Substantia nigra (tissue), 51 donors: ENCODE measurements at places on chromosomes 7 and 10.
A peak's percentile ranks its signal among the peaks of the same experiment; 100 is the strongest.

- no peak for DNase-seq
Measured at GRCh38 chr7:148944935-148945934, 61.1 kb upstream of the EZH2 start.

DNA sequence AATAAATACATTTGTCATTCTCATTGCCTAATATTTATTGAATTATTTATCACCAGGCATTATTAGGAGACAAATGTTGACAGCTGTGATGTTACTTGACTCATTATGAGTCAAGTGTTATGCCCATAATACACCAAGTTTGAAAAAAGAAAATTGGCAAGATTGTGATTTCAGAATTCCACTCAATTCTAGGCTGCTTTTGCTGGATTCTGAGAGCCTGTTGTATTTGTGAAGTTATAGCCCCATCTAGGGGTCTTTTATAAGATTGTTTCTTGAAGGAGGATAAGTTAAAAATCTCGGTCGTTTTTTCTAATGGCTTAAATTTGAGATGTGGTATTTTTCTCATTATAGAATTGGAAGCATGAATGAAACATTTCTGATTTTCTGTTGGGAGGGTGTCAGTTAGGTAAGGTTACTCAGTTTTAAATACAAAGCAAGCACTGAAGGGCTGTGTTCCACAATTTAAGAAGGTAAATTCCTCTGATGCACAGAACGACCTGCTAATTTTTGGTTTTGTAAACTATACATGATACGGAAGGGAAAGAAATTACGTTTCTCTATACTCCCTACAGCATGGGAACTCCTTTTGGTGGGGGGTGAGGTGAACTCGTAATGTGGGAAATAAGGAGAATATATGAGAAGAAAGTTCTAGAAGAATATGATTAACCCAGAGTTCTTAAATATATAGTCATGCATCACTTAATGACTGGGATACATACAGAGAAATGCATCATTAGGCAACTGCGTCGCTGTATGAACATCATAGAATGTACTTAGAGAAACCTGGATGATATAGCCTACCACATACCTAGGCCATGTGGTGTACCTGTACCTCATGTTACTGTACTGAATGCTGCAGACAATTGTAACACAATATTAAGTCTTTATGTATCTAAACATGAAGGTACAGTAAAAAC, 2.6 kb downstream of the STK31 start:
- DNase-seq, result no peak

DNA sequence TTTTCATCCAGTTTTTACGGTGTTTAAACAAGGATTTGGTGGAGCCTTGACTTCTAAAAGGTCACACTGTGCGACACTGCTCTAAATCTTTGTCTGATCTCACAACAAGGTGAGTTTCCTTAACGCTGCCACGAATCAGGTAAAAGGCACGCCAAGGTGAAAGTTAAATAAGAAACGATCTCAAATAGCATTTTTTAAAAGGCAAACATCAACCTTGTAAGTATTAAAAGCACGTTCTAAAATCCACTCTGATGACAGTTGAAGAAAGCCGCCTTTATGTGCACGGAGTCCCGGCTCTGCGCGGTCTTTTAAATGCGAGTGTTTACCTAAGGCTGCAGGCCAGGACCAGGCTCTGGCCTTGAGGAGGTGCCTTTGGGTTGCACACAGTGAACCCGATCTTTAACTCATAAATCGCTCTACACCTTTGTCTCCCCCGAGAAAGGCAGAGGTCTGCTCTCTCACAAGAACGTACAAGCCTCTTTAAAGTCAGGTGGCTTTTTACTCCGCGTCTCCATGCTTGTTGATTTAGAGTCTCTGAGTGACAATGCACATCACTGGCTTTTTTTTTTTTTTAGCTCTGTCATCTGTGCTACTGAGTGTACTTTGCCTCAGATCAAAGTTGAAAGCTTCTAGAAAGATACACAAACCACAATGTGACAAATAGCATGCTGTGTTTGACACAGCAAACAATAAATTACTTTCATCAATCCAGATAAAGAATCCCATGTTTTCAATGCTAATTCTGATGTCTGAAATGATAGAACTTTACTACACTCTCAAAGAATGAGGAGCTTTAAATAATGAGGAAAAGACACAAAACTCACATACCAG, 25.9 kb upstream of the RNF32 start:
- DNase-seq, result no peak

DNA sequence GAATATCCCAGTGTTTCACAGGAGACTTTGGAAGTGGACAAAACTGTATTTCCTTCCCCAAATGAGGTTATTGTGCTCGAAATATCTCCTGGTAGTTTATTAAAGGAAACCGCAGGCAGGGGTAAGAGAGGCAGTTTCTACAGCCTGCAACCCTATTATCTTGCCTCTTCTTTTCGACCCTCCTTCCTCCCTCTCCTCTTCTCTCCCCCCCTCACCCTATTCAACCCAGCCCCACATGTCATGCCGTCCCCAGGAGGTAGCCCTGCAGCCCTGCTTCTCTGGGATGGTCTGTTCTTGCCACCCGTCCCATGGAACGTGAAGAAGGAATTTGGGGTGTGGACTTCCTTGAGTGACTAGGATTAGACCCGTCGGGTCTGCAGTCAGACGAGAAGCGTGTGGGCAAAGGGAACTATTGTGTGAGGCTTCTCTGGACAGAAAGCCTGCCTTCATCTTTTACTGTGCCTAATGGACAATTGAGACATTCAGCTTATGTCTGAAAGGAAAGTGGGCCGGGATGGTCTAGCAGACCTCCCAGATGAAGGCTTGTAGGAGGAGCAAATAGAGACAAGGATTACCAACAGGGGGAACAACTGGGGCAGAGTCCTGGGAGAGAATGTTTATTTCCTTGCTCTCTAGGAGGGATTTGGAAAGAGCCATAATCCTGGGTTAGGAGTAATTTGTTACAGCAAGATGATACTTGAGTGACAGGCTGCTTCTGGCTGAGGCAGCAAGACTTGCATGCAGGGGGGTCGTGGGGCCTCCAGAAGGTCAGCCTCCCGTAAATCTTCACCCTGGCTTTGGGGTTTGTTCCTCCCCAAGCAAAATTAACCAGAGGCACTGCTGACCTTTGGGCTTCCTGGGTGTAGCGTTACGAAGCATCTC, 77.8 kb downstream of the TCF7L2 start:
- DNase-seq, result peak; percentile 19

DNA sequence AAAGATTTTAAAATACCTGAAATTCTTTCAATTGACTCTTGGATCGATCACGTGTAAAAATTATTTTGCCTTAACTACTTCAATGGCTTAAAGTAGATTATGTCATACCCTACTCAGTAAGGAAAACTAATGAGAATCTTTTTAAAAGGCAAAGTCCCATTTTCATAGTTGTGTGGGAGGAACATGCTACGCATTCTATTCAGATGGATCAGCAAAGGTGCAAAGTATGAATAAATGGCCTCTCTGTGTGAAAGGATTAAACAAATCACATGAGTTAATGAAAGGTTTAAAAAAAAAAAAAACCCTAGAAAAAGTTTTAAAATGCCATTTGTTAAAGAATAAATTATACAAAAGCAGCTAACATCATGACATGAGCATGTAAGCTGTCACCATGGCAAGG, 77.1 kb downstream of the ENO4 start:
- DNase-seq, result no peak

DNA sequence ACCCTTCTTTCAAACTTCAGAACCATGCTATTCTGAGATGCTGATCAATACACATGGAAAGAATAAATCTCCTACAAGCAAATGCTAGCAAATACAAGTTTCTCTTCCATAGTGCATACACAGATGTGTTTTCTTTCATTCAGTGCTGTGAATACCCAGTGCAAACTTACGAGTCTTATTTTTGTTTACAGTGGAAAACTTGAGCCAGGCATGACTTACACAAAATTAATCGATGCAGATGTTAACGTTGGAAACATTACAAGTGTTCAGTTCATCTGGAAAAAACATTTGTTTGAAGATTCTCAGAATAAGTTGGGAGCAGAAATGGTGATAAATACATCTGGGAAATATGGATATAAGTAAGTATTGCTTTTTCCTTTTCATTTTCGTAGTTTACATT, 48.8 kb downstream of the PNLIPRP3 start:
- no peak for DNase-seq

GRCh38 chr7:102080434-102081243, 206.0 kb upstream of the SH2B2 start:
- DNase-seq, result no peak

DNA sequence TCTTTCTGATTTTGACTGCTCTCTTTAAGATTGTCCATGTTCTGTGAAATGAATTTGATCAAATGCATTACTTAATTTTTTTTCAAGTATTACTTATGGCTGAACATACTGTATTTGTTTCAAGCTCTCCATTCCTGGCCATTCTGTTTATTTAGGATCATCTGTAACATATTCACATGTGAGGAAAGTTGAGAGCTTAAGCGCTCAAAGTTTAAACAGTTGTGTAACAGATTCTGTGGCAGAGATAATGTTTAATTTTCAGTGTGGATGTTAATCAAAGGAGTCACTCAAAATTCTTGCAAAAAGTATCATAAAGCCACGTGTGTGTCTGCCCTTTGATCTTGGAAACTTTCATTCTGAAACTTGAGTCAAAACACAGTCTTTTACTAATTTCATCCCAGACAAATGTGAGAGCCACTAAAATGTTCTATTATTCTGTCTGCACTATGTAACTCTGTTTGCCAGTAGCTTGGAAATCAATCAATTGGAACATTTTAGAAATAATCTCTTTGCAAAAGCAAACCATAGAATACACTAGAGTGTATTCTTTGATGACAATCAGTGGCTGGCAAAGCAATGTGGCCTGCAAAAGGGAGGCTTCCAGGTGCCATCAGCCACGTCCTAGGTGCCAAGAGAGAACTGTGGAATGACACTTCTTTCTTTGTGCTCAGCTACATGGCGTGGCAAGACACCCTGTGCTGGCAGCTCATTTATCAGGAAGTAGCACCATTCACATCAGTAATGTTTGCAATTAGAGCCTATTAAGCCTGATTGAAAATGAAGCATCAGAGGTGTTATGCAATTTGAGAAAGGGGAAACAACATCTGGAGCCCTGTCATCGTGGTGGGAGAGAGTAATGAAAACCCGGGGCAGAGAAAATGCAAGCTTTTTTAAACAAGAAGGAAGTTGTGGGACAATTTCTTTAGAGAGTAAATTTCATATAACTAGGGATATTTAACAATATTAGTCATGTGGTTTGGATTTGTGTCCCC, 40.9 kb downstream of the ARL5B start:
- DNase-seq, result no peak

DNA sequence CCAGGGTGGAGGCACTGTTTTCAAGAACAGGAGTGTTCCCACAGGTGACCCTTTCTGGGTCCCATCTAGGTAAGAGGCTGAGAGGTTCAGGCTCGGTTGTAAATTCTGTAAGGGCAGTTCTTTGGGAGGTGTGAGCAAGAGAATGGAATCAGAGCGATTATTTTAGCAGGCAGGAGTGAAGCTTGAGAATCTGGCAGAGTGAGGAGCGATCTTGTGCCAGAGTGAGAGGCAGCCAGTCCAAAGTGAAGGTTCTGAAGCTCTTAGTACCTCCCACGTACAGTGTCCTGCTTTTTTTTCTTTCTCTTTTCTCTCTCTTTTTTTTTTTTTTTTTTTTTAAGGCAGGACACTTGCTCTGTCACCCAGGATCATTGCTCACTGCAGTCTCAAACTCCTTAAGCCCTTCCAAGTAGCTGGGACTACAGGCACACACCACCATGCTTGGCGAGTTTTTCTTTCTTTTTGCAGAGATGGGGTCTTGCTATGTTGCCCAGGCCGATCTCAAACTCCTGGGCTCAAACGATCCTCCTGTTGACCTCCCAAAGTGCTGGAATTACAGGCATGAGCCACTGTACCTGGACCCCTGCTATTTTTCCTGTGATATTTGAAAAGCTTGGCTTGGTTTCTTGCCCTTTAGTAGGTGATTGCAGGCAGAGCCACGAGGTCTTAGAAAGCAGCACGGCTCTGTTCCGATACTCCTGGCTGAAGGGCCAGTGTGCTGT, 10.9 kb downstream of the POR start:
- no peak for DNase-seq

- no peak for DNase-seq
Measured at GRCh38 chr10:75994357-75995040, 563.1 kb downstream of the LRMDA start.

- no peak for DNase-seq
Measured at GRCh38 chr10:11898372-11899066, 75.4 kb downstream of the PROSER2 start.

- no peak for DNase-seq
Measured at GRCh38 chr7:119270045-119270464, 1002.9 kb upstream of the KCND2 start.

DNA sequence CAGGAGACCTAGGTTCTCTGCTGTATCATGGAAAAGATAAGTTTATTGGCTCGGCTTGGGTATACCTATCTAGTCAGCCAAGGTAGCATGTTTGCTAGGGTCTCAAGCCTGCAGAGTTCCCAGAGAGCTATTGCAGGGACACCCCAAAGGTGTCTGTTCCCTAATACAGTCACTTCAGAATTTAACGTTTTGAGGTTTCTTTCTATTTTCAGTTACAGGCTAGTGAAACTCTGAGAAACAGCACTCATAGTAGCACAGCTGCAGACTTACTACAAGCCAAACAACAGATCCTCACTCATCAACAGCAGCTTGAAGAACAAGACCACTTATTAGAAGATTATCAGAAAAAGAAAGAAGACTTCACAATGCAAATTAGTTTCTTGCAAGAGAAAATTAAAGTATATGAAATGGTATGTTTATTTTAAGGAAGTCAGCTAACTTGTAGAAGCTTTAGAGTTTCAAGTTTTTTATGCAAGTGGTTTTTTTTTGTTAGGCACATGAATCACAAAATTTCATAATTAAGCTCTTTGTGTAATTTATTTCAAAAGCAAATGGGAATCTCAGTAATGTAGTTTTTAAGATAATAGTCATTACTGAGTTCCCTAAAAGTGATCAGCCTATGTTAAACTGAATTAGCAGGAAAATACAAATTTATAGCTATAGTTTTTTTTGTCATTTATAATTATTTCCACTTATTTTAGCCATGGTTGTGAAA, 54.9 kb downstream of the AKAP9 start:
- no peak for DNase-seq

DNA sequence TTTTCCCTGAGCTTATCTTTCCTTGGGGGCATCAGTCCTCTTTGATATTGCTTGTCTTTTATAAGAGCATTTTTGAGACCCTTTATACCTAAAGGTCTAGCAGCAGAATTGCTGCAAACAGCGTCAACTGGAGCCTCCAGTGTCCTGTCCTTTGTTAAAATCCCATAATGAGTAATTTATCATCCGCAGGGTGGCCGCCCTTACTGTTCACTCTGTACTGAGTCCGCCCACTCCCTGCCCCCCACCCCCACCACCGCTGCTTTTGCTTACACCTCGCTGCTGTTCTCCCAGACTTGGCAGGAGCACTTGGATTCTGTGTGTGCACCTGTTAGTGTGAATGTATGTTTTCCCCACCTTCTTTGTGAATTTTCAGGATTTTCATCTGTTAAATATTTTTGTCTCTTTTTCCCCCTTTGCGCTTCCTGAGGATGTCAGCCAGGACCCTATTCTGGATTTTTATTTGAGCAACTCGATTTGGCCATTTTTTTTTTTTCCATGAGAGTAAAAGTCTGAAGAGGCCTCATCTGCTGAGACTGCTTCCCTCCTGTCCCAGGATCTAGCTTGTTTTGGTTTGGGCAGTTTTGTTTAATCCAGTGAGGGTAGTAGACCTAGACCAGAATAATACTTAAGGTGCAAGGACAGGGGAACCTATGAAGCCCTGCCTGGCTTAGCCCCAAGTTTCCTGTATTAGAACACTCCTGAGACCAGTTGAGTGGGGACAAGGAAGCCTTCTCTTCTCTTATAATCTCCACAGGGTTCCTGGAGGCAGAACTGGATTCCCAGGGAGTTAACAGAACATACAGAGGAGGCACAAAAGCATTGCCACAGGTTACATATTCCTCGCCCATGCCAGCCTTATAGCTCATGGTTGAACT, 8.2 kb downstream of the AGFG2 start:
- DNase-seq, result no peak
